ENCODE measurements at places on chromosomes 4 and X. TPM values are rescaled to one million over a fixed set of nuclear protein-coding genes. Genes with fewer than 3 reads are reported as not detected.

GRCh38 chr4:13567125-13567524 is 22.8 kb upstream of the NKX3-2 start:
- DNase-seq: no peak

DNA sequence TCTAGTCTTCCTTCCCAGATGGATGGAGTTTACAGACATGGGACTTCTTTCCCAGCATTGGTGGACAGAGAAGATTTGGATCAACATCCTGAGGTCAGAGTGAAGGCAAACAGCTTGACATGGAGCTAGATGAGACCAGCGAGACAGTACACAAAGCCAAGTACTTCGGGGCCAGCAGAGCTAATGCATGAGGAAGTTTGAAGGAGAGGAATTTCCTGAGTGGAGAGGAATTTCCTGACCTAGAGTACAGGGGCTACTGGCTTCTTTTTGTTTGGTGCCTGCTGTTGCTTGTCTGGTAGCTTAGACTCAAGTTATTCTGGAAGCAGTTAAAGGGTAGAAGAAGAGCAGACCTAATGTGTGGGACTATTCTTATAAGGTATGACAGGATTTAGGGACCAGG is 69.1 kb upstream of the EOLA2 start:
- no peak for DNase-seq

DNA sequence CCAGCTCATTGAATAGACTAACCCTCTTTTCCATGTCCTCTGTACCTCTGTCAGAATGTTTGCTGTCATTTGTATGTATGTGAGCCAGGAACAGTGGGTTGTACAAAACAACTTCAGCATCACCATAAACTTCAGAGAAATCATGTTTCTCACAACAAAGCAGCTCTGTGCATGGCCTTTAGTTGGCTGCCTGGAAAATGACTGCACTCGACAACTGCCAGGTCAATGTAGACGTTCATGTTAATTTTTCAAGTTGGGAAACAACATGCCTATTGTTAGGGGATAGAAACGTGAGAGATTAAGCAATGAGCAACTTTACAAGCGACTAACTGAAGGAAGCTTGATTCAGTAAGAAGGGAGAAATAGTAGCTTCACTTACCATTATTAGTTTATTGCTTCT is 17.9 kb upstream of the CXCL11 start:
- no peak for DNase-seq

DNA sequence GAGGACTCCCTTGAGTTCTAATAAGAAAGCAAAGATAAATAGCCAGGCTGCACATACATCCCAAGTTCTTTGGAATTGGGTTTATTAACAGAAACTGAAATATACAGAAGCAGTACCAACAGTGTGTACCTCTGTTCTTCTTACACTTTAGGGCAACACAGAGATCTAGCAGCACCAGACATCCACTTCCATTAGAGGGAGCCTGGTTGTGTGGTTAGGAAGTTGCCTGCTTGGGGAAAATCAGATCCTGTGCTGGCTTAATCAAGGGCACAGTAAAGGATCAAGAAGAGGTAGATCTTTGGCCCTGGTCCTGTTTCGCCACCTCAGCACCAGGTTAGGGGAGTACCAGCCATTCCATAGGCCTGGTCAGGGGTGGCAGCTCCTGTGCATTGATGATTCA is 231.1 kb upstream of the ARHGAP24 start:
- DNase-seq: no peak

Gene PAGE2B
- total RNA-seq: not detected

DNA sequence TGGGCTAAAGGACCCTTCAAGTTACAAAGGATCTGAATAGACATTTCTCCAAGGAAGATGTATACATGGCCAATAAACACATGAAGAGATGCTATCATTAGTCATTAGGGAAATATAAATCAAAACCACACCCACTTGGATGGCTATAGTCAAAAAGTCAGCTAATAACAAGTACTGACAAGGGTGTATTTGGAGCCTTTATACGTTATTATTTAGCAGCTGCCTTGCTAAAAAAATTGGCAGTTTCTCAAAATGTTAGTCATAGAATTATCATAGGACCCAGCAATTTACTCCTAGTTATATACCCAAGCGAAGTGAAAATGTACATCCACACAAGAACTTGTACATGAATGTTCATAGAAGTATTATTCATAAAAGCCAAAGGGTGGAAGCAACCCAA is 112.7 kb upstream of the DUSP21 start:
- DNase-seq: no peak

- peak; percentile 88 for DNase-seq
Measured at GRCh38 chr4:87220094-87220822, at the start of gene KLHL8. TSS of gene KLHL8 (minus strand) at chr4:87220618. CDS start at chr4:87195539, 25,079 bp downstream.

Gene LRP2BP
- not detected for total RNA-seq

DNA sequence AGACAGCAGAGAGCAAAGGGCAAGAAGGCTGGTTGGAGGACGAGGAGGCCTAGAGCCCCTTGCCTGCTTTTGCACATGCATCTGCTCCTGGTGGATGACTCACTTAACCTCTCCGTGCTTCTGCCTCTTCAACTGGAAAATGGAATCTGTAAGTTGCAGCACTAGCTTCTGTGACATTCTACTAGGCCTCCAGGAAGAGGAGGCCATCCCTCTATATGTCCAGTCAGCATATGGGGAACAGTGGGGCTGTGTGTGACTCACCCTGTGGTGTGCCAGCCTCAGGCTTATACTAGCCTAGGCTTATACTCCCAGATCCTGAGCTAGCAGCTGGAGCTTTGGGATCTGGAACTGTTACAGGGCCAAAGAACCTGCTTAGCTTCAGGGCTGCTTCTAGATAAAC is 36.0 kb downstream of the RTL9 start:
- peak; percentile 89 for DNase-seq

Gene ANXA10
- not detected for total RNA-seq

GRCh38 chr4:15109600-15109999 is 107.3 kb downstream of the CPEB2 start:
- no peak for DNase-seq

Gene CFAP99
- not detected for total RNA-seq

DNA sequence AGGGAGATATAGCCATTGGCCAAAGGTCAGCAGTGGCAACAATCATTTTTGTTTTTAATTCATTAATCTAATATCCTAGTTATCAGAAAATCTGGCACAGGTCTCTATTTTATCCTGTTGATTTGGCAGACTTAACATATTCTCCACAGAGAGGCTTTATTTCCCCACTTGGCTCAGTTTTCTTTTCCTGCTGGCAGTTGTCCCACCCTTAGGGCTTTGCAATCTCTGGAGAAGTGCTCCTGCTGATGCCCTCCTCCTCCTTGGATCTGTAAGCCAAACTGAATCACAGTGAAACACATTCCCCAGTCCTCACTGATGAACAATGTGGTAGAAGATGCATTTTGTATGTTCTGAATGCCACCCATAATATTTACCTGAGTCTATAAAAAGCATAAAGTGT is 889.7 kb downstream of the PDHA2 start:
- no peak for DNase-seq

- DNase-seq: no peak
Measured at GRCh38 chr4:57639561-57640382, 529.6 kb upstream of the IGFBP7 start.

DNA sequence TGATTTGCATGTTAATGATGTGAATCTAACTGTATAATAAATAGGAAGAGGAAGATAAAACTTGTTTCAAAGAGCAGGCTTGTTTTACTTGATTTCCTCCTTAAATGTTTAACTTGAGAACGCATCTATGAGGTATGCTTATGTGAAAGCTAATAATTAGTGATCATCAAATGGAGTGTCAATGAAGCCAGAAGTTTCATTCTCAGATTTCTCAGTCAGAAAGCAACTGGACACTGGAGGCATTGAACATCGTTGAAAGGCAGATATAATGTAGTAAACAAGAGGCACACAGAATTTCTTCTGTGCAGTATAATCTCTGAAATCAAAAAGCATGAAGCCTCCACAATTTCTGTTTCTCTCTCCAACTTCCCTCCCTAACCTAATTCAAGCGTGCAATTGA is 672.9 kb downstream of the ADGRL3 start:
- DNase-seq: no peak

Gene STBD1
- 0.13 TPM for total RNA-seq

DNA sequence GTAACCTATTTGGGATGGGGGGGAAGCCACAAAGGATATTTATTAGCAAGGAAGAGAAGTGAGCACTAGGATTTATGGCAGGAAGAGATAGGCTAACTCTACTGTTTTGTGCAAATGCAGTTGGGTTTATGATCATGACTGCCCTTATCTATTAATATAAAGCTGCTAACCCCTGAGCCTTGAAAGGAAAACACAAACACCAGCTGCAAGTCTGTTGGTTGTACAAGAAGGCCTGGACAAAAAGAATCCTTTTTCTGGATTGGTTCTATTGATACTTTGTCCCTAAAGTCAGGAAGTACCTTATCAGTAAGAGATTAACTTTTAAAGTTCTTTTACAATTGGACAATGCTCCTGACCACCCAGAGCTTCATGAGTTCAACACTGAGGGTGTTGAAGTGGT is 188.8 kb downstream of the LRBA start:
- DNase-seq: no peak

DNA sequence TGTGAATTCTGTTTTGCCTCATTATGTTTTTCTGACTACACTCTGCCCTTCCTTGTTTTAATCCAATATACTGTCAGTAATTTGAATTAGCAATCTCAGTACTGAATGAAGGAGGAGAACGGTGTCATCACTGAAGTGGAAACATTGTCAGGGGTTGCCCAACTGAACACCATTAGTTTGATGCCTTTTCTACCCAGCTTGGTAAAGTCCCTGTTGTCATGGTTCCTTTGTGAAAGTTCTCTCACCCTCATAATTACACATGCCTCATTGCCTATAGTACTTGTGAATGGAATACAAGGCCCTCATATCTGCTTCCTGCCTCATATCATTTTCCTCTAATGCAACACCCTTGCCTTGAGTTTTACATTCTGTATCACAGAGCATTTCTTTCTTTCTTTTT is 76.9 kb downstream of the RRAGB start:
- DNase-seq: no peak

DNA sequence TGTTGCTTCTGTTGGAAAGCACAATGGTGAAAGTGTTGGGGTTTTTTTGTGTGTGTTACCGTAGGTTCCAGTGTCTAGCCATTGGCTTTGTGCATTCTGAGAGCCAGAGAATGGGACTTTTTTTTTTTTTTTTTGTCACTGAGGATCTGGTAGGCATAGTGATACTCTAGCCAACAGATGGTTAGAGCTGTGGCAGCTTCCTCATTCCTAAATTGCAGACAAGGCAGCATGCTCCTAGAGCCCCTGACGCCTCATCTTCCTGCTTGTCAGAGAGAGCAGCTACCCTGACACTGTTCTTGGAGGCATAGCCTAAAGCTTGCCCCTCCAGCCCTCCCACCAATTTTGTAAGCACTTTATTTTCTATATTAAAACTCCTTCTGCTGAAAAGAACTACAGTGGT is 27.0 kb downstream of the ARHGEF9 start:
- no peak for DNase-seq

- no peak for DNase-seq
Measured at GRCh38 chrX:362937-363620, 23.6 kb downstream of the PPP2R3B start.

Data from MG63 (cell line).